ENCODE measurements at places on chromosomes 13 and 19.
A peak's percentile ranks its signal among the peaks of the same experiment; 100 is the strongest.

GRCh38 chr19:57473646-57474045 is 3.7 kb downstream of the ZNF772 start:
- no peak for DNase-seq

DNA sequence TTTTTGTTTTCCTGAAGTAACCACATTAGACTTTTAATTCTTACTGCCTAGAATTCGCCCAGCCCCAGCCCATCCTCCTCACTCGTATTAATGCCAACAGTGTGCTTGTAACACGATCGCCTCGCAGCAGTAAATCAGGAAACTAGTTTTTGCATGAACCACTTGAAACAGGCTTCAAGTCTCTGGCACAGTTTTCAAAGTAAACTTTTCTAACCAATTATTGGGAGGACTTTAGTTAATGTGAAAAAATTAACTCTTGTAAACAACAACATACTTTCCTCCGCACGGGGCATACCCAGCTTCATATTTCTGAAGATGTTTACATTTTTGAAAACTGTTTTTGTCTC is 39.2 kb downstream of the TNFRSF19 start:
- peak; percentile 33 for DNase-seq

DNA sequence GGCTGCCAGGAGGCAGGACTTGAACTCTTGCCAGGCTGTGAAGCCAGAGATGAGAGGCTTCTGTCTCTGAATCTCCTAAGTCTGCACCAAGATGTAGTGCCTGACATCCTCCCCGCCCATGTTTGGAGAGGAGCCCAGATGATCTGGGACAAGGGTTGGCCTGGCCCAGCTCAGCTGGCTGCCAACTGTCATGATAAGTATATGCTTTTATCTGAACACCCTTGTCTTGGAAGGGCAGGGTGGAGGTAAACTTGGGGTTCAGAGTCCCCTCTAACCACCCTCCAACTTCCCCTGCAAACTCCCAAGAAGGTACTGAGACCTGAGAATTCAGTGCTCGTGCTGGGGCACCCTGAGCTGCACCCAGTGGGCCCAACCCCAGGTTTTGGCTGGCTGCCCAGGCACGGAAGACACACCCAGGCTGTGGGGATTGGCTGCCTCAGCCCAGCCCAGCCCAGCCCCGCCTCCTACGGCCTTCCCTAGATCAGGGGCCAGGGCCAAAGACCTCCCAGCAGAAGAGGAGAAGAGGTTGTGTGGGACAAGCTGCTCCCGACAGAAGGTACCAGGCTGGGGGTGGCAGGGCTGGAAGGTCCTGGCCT is at the start of gene CYP4F12:
CYP4F12 (plus strand) TSS at position 508 of the 596 bp plus-strand sequence. CDS start 443 bp downstream, outside the sequence.
- peak; percentile 80 for DNase-seq

GRCh38 chr13:19845758-19846157 is 17.7 kb downstream of the ZMYM5 start:
- DNase-seq, result no peak

GRCh38 chr19:4878491-4878968 is 11.1 kb upstream of the PLIN3 start:
- DNase-seq, result no peak

DNA sequence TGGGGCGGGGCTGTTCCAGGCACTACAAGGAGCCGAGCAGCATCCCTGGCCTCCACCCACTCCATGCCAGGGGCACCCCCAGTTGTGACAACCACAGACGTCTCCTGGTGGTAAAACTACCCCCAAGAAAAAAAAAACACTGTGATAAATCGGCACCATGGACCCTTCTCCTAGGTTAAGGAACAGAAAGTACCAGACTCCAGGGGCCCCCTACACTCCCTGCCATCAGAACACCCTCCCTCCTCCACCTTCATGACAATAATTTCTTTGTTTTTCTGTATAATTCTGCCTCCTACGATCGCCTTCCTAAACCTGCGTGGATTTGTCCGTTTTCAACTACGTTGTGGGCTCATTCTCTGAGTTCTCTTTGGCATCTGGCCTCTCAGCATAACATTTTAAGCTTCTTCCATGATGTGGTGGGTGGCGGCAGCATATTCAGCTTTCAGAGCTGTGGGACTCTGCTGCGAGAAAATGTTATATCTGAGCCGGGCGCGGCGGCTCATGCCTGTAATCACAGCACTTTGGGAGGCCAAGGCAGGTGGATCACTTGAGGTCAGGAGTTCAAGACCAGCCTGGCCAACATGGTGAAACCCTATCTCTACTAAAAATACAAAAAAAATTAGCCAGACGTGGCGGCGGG is 8.6 kb downstream of the TLE2 start:
- no peak for DNase-seq

GRCh38 chr13:110257408-110257807 is 49.5 kb downstream of the COL4A1 start:
- DNase-seq, result no peak

DNA sequence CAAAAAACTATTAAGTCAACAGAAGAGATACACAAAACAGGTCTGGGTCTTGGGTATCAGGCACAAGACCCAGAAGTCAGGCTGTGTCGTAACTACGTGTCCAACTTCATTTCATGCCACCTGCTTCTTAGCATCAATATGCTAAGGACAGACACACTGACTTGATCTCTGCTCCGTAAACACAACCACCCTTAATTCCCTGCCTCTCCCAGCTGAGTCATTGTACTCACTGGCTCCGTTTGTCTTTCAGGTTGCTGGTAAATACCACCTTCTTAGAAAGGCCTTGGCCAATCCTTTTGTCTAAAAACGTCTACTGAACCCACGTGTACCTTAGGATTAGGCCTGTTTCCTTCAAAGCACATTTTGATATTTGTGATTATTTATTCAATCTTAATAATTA is 726.2 kb downstream of the PCDH9 start:
- no peak for DNase-seq

DNA sequence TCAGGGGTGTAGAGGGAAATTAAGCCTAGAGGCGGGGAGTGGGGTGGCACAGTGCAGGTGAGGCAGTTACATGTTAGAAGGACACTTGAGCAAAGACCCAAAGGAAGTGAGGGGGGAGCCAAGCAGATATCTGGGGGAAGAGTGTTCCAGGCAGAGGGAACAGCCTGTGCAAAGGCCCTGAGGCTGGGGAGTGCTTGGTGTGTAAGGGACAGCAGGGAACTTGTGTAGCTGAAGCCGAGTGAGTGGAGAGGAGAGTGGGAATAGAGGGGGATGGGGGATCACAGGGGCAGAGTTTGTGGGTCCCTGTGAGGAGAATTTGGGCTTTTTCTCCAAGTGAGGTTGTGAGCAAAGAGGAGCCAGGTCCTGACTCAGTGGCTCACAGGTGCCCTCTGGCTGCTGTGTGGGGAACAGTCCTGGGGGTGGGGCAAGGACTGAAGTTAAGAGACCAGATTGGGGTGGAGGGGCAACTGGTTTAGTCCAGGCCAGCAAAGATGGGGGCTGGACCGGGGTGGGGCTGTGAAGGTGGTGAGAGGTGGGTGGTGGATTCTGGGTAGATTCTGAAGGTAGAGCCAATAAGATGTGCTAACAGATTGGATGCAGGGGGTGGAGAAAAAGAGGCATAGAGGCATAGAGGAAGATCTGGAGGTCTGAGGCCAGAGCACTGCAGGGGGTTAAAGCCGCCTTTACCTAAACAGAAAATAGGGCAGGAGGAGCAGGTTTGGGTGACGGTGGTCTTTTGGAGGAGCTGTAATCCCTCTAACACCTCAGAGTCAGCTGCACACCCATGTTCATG is 75.3 kb downstream of the CACNA1A start:
- DNase-seq, result peak; percentile 13

GRCh38 chr13:42751693-42752092 is 29.7 kb upstream of the FAM216B start:
- DNase-seq, result no peak

DNA sequence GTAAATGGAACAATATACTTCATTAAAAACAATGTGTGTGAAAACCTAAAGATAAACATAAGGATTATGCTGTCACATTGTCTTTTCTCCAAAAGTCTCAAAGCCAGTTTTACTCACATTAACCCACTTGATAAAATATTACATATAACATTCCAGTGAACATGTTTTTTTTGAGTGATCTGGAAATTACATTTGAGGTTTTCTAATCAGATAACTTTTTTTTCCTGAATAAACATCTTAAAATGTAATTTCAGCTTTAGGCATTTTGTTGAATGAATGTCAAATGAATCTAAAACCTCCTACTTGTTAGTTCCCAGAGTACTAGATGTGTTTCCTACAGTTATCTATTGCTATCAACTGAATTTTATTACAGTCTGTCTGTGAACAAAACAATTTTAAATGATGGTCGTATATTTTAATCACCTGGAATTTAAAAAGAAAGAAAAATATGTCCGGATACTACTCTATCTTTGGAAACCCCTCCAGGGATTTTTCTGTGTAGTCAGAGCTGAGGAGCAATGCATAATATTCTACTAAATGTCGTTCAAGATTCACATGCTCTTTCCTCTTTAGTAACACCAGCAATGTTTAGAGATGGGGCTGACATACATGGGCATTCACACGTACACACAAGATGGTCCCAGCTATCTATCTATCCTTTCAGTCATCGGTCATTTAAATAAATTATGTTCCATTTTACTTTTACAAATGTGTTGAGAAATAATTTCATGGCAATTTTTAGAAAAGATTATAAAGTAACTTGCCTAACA is 283.9 kb downstream of the KLF12 start:
- no peak for DNase-seq

- DNase-seq, result no peak
Observed at GRCh38 chr19:55563261-55563690, 17.4 kb downstream of the ZNF579 start.

DNA sequence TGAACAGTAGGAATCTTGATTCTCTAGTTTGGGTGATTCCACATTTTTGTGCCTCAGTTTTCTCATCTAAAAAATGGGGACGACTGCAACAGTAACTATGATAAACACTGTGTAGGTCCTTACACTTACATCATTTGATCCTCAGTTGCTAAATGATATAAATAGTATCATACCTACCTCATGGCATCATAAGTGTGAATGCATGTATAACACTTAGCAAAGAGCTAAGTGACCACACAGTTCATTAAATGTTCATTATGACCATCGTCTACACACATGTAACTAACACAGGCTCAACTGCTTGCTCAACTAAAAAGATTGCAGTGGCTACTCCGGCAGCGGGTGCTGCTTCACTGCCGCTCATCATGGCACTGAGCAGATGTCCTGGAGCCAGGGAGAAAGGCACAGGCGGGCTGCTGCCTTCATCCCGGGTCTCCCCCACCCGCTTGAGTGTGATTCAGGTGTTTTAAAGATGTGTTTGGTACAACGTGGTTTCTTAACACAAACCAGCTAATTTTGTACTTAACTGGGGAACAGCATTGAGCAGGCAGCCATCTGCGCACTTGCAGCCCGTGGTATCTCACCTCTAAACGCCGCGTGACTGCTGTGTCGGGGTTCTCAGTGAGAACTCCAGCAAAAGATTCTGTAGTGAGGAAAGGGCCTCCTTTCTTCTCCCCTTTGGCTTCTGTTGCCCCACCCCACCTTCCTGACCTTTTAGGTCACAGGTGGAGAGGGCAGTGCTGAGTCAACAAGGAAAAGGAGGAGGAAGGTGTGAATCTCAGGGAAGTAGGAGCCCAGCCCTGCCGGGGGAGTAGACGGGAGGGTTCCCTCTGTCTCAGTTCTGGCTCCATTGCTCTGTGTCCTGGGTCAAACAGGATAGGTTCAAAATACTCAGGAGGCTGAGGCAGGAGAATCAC is 11.7 kb upstream of the ACTN4 start:
- no peak for DNase-seq

DNA sequence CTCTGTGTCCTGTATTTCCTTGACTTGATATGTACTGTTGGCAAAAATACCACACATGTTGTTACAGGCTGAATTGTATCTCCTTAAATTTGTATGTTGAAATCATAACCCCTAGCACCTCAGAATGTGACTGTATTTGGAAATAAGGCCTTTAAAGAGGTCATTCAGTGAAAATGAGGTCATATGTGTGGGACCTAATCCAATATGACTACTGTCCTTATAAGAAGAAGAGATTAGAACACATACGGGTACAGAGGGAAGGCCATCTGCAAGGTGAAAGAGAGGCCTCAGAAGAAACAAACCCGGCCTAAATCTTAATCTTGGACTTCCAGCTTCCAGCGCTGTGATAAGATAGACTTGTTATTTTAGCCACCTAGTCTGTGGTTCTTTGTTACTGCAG is 202.5 kb downstream of the NUFIP1 start:
- no peak for DNase-seq

GRCh38 chr13:95530178-95530577 is 22.3 kb upstream of the CLDN10 start:
- no peak for DNase-seq

GRCh38 chr13:27172495-27172842 is 858 bp upstream of the USP12 start:
- DNase-seq, result no peak

GRCh38 chr13:95652821-95653220 is 8.3 kb upstream of the DZIP1 start:
- DNase-seq, result no peak

GRCh38 chr13:73708393-73708985 is 425.7 kb downstream of the KLF12 start:
- peak; percentile 68 for DNase-seq

- peak; percentile 37 for DNase-seq
Observed at GRCh38 chr19:35347171-35347929, at the start of gene FFAR1. Gene FFAR1, plus strand, starts transcription at chr19:35347902. Its CDS starts 3,650 bp downstream, at chr19:35351552.

DNA sequence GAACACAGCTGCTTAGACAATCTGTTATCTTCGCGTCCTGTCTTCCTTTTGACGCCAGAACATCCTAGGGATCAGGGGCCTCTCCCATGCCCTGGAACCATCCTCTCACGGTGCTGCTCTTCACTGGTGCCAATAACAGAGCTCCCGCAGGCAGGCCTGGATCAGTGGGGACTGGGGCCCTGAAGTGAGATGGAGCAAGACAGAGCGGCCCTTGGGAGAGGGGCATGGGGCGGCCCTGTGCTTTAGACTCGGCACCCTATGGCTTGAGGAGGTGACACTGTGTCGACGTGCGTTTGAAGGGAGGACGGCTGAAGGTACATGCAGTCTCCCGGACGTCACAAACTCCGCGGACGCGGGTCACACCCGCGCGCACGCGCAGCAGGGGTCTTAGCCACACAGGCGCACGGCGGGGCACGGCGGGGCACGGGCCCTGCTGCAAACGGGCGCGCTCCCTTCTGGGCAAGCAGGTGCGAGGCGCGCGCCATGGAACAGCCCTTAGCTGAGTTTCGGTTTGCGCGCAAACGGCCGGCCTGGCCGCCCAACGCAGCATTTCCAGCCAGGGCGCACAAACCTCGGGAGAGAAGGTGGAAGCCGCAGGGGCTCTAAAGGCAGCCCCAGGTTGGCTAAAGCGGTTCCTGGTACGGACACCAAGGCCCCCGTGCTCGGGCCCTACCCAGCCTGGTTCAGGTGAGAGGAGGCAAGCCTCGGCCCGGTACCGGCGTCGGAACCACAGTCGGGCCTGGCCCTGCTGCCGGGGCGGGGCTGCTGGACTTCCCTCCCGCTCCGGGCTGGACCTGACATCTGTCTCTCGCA is 16.5 kb upstream of the RNF17 start:
- no peak for DNase-seq

Data from tibial nerve (tissue), 4 donors.